ENCODE measurements at places on chromosomes 6 and 20.

DNA sequence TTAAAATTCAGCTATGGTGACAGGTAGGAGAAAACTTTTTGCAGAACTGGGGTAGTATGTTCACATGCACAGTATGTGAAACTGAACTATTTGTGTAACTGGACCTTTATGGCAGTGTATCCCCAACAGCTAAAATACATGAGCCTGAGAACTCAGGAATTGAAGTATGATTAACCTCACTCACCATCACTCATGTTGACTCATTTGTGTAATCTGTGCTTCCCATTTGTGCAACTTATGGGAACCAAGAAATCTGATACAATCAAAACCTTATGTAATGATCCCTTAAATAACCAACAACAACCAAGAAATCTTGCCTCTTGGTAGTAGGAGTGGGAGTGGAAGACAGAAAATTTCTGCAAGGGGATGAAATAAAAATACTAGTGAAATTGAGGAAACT is 674.9 kb downstream of the HDGFL1 start:
- no peak for DNase-seq

DNA sequence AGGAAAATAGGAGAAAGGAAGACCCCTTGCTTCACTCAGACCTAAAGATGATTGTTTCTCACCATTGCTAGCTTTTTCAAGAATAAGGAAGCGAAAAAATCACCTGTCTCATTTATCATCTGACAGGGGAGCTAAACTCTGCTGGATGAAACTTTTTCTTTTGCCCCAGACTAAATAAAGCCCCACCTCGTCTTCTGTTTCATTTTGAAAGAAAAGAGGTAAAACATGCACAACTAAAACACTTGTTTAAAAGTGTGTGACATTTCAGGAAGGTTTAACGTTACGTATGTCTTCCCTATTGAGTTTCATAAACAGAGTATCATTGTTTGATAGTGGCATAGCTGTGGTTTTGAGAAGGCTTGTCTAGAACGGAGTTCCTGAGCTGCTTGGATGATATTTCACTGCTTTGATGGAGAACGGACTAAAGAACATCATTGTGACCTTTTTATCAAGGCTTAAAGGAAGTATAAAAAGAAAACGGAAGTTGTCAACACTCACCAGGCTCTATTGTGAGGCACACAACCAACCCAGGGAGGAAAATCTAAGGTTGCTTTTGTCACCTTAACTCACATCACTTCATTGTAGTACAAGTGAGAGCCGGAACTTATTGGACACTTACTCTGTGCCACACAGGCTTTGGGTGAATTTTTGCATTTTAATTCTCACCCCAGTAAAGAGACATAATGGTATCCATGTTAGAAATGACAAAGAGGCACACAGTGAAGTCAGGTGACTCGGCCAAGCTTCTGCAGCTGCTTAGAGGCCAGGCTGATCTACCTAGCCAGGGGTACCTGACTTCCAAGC is 29.5 kb downstream of the TSHZ2 start:
- no peak for DNase-seq

GRCh38 chr6:105677671-105678475 is 275.0 kb upstream of the PREP start:
- no peak for DNase-seq

- no peak for DNase-seq
Observed at GRCh38 chr6:116055513-116055912, 5.2 kb downstream of the FRK start.
